ENCODE measurements at places on chromosomes 3 and 15.

DNA sequence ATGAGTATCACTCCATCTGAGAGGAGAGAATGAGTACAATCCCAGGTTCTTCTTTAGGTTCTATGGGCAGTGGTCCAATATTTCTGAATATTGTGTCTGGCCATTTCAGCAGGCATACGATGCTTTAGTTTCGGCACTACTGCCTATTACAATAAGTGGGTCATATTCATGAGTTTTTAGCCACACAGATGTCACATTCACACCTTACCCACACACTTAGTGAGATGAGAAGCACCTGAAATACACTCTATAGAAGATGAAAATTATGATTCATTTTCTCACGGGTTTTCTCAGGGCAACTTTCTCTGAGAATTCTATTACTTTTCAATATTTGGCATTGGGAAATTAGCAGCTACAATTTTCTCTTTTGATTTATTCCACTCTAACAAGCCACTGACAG is 132.2 kb downstream of the TGFBR2 start:
- no peak for DNase-seq

GRCh38 chr3:18633002-18633401 is 207.9 kb upstream of the SATB1 start:
- no peak for DNase-seq

- no peak for DNase-seq
Observed at GRCh38 chr3:194285850-194286197, 65.3 kb downstream of the CPN2 start.

DNA sequence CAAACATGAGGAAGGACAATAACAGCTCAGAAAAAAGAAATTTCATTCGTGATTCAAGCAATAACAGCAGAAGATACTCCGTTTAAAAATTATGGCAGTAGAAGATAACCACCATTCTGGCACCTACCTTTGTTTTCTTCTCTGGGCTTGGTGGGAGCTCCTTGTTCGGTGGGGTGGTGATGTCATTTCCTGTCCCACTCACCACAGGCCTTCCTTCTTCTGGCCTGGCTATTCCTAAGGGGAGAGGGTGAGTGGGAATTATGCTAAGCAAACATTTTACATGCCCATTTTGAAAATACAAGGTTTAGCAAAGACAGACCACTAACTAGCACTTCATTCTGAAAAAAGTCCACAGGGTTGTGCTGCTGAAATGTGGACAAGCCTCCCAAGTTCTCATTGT is 74.4 kb downstream of the DHX30 start:
- DNase-seq = no peak

DNA sequence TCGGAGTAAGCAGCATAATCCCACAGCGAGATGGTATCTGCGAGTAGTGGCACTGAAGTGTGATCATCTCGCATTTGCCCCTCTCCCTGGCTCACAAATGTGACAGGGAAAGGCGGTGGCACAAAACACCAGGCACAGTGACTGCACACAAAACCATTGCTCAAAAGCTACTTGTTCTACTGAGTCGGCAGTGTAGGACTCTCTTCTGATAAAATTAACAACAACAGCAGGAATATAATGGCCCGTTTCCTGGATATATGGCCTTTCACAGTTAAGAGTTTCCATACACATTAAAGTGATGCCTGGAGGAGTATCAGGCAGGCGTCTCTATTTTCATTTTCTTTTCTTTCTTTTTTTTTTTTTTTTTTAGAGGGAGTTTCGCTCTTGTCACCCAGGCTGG is 69.0 kb downstream of the MYO1E start:
- DNase-seq = no peak

DNA sequence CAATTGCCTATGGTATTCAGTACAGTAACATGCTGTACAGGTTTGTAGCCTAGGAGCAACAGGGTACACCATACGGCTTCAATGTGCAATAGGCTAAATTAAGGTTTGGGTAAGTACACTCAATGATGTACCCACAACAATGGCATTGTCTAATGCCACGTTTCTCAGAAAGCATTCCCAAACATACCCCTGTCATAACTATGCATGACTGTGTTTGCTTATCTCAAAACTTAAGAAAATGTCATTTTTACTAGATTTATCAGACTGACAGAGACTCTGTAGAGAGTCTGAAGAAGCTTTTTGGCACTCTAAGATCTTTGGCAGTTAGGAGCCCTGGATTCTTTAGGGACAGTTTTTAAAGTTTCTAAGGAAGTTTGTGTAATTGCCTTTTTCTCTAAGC is 59.9 kb downstream of the MECOM start:
- no peak for DNase-seq

DNA sequence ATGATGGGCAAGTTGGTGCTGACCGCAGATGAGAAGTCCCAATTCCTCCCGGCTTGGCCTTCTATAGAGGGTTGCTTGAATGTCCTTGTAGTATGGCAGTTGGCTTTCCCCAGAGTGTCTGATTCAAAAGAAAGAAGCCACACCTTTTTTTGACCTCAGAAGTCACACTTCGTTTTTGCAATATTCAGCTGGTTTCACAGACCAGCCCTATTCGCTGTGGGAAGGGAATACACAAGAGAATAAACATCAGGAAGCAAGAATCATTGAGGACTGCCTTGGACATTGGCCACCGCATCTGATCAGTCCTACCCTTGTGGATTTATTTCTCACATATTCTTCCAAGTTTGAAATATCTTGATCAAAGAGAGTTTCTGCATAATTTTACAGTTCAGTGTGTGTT is 228.6 kb upstream of the SUCLG2 start:
- DNase-seq = no peak

- no peak for DNase-seq
Observed at GRCh38 chr15:45785897-45786296, 151.1 kb downstream of the SQOR start.

DNA sequence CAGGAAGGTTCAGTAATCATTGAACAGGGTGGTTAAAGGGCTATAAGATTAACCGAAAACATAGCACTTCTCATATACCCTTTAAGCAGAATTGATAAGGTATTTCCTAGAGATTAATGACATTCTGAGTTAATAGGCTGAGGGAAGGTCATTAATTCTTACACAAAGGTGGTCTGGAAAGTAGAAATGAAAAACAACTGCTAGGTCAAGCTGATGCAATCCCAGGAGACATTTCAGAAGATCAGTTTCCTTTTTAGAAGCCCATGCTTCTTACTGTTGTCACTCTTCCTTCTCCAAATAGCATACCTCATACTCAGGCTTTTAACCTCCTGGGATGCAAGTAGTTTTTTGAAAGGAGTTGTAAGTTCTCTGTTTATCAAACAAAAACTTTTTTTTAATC is 8.8 kb downstream of the FILIP1L start:
- peak; percentile 50 for DNase-seq

GRCh38 chr3:116618930-116619329 is 90.6 kb upstream of the TUSC7 start:
- no peak for DNase-seq

- no peak for DNase-seq
Observed at GRCh38 chr3:49600781-49601180, 46.5 kb downstream of the BSN start.

DNA sequence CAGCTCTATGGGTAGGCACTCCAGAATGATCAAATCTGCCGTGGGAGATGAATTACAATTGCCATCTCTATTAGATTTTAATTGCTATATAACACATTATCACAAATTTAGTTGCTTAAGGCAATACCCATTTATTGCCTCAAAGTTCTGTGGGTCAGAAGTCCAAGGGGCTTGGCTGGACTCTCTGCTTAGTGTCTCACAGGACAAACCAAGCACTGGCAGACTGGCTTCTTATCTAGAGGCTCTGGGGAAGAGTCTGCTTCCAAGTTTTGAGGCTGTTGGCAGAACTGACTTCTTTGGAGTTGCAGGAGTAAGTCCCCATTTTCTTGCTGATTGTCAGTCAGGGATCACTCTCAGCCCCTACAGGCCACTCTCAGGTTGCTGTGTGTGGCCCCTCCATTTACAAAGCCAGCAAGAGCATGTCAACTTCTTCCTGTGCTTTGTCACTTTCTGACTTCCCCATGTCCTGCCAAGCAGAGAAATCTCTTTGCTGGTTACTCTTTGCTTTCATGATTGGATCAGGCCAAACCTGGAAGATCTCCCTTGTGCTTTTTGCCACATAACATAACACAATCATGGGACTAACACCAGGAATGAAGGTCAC is 93.5 kb upstream of the PRICKLE2 start:
- no peak for DNase-seq

GRCh38 chr15:36428102-36428845 is 151.2 kb upstream of the CDIN1 start:
- DNase-seq = peak; percentile 18

DNA sequence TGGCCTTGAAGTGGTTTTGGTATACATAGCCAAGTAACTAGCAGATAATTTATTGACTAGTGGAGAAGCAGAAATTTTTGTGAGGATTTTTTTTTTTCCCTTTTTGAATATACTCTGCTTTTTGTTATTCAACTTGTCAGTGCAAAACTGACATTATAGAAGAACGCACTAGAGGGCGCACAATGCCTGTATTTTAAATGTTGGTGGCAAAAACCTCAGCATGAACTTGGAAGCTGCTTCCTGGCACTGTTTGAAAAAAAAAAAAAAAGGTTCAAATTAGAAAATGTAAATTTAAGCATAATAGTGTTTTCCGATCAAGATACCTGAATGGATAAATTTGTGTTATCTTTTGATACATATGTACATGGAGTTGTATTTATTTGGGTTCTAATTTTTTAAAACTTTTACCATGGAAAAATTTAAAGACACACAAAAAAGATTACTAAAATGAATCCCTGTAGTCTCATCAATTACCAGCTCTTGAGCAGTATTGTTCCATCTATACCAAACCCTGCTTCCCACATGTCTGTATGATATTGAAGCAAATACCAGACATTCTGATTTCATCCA is 56.0 kb downstream of the SLC25A26 start:
- peak; percentile 59 for DNase-seq

- DNase-seq = no peak
Observed at GRCh38 chr3:36596419-36596818, 167.9 kb downstream of the DCLK3 start.

GRCh38 chr15:41251411-41251810 is 20.3 kb downstream of the CHP1 start:
- DNase-seq = no peak

DNA sequence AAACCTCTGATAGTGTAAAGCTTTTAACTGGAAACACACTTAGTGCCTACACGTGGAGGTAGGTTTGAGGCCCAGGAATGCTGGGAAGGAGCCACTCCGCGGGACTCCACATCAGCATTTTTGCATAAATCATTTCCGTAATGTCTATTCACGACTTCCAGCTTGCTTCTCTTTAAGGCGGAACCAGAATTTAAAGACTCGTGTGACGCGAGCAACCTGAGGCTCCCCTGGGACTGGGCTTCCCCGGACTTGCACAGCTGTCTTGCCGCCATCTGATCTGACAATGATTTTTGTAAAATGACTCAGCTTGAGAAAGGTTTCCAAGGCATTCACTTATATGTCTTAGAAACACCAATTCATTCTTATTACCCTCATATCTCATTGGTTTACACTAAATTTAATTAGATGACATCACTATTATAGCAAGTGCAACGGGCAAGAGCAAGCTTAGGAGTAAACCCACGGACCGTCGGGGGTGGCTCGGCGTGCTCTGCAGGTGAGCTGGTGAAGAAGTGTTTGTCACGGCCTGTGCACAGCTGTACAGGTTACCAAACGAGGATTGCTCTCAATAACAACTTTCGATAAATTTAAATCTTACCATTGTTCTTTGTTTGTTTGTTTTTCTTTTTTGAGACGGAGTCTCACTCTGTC is 95.2 kb downstream of the CHSY1 start:
- DNase-seq = no peak

GRCh38 chr3:78589778-78590177 is 1178.0 kb downstream of the ROBO1 start:
- DNase-seq = no peak

All from MV-4-11 (cell line).